Astrocyte of the spinal cord (primary cell): ENCODE measurements at places on chromosomes 7 and 10.

- peak; percentile 75 for DNase-seq
Observed at GRCh38 chr10:21364196-21365114, 161.0 kb downstream of the SKIDA1 start.

GRCh38 chr7:102873470-102874165 lies 39.2 kb upstream of the LRRC17 start:
- no peak for DNase-seq

DNA sequence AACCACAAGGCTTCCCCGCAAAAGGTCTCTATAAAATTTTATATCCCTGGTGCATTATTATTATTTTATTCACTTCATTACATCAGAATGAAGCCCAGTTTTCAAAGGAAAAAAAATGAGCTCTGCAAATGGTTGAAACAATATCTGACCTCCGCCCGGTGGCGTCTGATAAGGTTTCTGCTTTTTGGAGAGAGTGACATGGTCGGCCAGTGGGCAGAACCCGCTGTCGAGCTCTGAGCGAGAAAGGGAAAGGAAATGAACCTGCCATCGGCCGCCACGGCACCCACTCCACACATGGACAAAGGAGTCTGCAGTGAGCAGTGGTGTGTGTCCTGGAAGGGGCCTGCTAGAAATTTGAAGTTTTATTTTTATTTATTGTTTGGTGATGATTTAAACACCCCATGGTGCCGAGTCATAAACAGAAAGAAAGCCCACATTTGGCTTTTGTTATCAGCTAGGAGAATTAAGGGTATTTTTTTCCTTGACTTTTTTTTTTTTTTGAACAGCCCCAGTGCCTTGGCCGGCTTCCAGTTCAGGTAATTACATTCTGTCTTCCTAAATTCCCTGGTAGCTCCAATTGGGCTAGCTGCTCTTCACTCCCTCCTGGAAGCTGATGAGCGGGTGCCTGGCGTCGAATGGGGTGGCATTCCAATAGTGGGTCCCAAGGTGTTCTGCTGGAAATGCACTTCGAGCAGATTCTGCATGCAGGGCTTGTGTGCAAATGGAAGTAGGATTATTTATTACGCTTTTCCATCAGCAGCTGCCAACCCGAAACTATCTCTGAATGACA lies 149.4 kb upstream of the MKI67 start:
- no peak for DNase-seq

GRCh38 chr10:124612611-124613498 lies 131.3 kb downstream of the FAM53B start:
- no peak for DNase-seq

GRCh38 chr7:148060724-148061123 lies 529.8 kb upstream of the C7orf33 start:
- DNase-seq: no peak
